Activated CD4-positive, CD25-positive, alpha-beta regulatory T cell (primary cell): ENCODE measurements at places on chromosomes 3 and 15.

- no peak for DNase-seq
Observed at GRCh38 chr3:187995043-187995400, 158.9 kb upstream of the LPP start.

- no peak for DNase-seq
Observed at GRCh38 chr3:148847351-148847750, 17.7 kb upstream of the CPA3 start.

GRCh38 chr15:99135194-99135593, 30.3 kb downstream of the SYNM start:
- DNase-seq: no peak

GRCh38 chr15:77425104-77425503, 4.4 kb downstream of the HMG20A start:
- DNase-seq: no peak

DNA sequence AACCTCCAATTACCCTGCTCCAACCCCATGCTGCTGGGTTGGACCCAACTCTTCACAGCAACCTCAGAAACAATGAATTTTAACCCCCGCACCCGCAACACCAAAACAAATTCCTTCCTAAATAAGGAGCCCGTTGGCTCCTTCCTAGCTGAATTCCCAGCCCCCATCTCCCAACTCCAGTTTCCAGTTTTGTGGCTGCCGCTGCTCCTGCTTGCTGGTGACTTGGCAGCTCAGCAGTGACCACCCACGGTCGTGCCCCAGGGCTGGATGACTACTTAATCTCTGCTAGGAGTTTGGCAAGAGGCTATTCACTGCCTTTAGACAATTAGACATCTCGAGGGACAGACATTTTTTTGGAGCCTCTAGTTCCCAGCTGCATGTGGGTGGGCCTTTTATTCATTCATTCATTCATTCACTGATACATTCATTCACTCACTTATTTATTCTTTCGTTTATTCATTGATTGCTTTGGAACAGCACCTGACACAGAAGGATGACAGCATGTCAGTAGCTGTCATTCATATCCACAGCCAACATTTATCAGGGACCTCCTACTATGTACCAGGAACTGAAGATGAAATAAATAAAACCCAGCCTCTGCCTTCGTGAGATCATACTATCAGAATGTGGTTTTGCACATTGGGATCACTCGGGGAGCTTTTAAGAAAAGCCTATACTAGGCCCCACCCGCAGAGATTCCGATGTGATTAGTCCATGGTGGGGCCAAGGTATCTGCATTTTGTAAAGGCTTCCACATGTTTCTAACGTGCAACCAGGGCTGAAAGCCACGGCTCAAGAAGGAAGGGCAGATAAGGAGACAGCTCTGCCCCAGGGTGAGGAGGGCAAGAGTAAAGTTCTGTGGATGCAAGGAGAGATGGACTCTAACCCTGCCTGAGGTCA, 256.5 kb downstream of the SHQ1 start:
- DNase-seq: no peak

DNA sequence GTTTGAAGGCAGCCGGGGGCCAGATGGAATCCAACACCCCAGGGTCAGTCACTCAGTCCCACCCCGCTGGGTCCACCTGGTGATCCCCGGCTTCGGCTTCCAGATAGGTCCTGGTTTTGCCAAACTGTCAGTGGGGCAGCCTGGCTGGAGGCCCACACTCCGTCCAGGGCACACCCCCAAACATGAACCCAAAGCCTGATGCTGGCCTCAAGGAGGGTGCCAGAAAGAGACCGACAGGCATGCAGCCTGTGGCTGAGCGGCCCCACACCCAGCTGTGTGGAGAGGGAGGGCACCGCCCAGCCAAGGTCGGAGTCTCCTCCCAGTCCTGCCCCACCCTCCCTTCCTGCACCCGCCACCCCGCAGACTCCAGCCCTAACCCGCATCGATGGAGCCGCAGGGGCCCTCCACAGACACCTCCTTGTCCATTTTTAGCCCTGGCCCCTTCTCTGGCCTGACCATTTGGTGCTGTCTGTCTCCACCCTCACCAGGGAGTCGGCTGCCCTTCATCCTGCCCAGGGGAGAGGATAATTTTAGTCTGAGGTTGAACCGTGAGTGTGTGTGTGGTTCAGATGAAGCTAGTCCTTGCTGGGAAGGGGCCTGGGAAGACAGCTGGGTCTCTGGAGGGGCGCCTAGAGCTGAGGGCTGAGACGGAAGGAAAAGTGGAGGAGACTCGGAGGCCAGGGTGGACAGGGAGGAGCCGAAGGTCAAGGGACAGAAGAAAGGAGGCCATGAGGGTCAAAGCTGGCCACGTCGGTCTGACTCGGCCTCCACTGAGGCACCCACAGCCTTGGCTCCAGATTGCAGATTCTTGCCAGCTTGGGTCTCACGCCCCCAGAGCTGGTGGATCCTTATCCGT, 23.1 kb downstream of the TNK2 start:
- DNase-seq: no peak

DNA sequence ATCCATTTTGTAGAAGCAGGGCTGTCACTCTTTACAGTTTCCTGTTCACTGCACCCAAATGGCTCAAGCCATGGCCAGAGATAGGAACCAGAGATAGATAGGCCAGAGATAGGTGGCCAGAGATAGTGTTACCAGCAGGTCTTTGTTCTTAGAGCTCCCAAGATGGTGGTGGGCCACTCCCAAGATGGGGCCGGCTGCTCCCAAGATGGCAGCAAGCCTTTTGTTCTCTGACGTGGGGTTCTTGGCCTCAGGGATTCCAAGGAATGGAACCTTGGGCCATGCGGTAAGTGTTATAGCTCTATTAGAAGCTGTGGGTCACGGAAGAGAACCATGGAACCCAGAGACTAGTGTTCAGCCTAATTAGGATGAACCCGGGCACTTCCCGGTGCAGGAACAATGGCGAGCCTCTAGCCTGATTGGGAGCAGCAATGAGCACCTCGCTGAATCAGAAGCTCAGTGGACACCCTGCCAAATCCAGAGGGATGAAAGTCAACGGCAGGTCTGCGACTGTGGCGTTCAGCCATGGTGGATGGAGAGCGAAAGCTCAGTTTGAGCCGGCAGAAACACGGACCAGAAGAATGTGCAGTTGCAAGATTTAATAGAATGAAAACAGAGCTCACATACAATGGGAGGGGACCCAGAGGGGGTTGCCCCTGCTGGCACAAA, 45.0 kb upstream of the CD96 start:
- DNase-seq: no peak

GRCh38 chr3:45873638-45874037, 12.7 kb upstream of the CCR9 start:
- DNase-seq: no peak

- no peak for DNase-seq
Observed at GRCh38 chr3:123652342-123652984, 67.6 kb upstream of the HACD2 start.

DNA sequence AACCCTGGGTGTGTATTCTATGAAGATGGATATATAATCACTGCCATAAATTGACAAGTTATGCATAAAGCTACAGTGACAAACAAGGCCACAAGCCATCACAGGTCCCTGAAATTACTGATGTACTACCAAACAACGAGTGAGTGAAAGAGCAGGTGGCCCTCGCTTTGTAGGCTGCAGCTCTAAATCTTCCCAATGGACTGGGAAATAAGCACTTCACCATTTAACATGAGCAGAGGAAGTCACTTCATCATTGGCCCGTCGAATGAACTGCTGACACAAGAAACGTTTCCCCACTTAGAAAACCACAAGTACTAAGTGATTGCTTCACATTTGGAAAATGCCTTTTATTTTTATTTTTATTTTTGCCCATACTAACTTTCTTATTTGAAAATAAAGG, 218.0 kb downstream of the ZNF385D start:
- no peak for DNase-seq

DNA sequence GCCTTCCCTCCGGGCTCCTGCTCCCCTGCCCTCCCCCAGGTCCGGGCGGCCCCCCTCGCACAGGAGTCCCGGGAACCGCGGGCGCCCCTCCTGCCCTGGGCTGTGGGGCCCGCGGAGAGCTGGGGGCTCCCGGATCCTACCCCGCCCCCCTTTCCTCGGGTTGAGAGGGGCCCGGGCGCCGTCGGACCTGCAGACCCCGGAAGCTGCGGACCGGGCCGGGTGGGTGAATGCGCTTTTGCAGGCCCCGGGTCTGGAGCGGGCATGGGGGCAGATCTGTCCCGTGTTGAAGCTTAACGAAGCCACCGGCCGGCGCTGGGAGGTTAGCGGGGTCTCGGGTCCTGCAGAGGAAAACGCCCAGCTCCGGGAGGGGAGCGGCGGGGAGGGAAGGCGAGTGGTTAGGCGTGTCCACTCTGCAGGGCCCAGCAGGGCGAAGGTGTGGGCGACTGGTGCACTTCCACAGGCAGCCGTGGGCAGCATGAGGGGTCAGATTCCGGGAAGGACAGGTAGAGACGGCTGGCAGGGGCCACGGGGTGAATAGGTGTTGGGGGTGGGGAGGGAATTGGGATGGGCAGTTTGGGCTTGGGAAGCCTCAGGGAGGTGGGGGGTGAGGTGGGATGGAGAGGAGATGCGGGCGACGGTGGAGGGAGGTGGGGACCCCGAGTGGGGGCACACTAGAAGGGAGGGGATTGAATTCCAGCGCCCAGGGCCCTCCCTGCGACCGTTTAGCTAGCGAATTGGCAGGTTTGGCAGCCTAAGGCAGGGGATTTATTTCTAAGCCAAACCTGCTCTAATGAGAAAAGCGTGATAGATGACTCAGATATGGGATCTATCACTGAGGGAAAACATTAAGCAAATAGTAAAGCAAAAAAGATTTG, 635 bp downstream of the CD276 start:
- no peak for DNase-seq

DNA sequence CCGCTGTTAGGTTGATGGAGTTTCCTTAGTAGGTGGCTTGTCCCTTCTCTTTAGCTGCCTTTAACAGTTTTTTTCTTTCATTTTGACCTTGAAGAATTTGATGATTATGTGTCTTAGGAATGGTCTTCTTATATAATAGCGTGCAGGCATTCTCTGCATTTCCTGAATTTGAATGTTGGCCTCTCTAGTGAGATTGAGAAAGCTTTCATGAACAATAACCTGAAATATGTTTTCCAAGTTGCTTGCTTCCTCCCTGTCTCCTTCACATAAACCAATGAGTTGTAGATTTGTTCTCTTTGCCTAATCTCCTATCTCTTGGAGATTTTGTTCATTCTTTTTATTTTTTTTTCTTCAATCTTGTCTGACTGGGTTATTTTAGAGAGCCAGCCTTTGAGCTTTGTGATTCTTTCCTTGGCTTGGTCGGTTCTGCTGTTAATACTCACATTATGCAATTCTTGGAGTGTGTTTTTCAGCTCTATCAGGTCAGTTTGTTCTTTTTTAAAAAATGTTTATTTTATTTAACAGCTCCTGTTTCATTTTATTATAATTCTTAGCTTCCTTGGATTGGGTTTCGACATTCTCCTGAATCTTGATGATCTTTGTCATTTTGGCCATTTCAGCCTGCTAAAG, 627.9 kb downstream of the SI start:
- DNase-seq: no peak
